NCI-H2171 (cell line): ENCODE measurements at places on chromosomes 7 and 10.

DNA sequence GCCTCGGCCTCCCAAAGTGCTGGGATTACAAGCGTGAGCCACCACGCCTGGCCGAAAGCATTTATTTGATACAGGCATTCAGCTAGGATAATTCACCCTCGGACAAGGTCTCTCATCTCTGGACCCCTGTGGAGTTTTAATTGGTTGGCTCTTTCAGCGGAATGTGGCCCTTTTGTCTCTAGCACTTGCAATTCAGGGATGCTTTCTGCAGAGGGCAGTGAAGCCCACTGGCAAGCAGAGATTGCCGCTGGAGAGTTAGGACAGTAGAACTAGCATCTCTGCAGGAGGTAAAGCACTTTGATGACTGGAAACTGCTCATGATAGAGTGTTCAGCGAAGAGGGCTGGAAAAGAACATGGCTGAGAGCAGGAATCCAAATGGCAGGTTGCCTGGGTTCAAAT lies 62.0 kb downstream of the SUFU start:
- DNase-seq = no peak

- DNase-seq = no peak
Measured at GRCh38 chr7:134320201-134320600, 3.5 kb upstream of the SLC35B4 start.

- DNase-seq = no peak
Measured at GRCh38 chr7:44175730-44176129, 13.5 kb downstream of the GCK start.

DNA sequence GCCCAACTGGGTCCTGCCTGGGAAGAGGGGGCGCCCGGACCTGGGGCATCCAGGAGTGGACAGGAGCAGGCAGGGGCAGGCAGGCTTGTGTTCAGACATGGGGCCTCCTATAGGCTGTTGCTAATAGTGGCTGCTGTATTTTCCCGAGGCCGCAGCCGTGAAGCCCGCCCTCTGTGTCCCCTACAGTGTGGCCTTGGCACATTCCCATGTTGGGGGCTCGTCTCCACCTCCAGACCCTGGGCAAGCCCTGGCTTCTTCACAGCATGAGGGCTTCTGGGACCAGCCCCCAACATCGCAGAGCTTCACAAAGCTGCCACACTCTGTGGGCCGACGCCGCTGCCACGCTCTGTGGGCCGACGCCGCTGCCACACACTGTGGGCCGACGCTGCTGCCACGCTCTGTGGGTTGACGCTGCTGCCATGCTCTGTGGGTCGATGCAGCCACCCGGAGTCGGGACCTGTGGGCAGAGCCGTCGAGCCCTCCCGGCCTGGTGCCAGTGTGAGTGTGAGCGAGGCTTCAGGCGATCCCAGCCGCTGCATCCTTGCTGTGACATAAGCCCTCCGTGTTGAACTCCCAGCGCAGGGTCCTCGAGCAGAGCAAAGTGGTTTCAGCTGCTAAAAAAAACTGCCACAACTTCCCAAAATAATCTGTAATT lies 109.0 kb downstream of the INPP5A start:
- no peak for DNase-seq

GRCh38 chr10:122706947-122707346 lies 7.3 kb upstream of the C10orf120 start:
- DNase-seq = no peak

DNA sequence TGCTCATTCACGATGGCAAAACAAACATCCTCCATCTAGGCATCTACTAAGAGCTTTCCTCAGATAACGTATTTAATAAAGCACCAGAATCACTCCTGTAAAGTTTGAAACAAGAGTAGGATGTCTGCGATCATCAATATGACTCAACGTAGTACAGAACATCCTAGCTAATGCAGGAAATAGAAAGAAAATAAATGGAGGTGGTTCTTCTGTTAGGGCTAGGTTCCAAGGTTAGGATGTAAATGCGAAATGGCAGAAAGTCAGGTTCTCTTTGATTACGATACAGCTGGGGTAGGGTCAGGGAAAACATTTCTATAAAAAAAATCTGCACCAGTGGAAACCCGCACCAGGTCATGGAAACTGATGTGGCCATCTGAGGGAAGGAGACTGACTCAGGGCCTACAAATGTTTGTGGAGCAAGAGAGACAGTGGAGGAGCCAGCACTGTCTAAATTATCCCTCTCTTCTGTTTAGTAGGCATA lies 29.1 kb downstream of the CCDC6 start:
- DNase-seq = no peak

DNA sequence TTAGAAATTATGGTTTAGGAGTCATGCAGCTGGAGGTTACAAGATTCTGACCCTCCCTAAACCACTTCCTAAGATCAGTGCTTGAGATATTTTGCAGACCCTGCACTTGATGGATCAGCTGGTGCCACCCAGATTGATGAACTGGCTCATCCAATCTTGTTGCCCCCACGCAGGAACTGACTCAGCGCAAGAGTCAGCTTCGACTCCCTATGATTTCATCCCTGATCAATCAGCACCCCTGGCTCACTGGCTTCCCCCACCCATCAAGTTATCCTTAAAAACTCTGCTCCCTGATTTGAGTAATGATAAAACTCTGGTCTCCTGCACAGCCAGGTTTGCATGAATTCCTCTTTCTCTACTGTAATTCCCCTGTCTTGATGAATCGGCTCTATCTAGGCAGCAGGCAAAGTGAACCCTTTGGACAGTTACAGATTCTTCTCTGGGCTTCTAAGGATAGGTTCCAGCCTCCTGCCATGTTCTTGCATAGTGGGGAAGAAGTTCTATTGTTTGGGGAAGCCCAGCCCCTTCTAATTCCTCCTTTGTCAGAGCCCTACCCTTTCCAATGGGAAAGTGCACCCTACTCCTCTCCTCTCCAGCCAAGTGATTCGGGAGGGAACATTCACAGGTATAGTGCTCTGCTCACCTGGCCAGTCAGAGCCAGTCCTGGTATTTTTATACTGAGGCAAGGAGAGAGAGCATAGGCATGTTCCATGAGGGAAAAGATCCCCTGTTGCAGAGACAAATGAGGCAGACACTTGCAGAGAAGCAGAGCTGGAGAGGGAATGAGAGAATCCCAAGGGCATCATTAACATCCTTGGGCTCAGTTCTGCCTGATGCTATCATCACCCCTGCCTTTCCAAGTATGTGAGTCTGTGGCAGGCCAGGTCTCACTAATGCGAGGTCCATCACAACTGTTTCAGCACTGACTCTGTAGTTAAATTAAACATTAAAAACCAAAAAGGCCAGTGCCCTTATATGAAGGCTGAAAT lies 224.4 kb upstream of the GALNT17 start:
- DNase-seq = no peak

GRCh38 chr7:23062452-23062851 lies 43.1 kb upstream of the KLHL7 start:
- no peak for DNase-seq

GRCh38 chr7:114658216-114658615 lies 243.6 kb downstream of the FOXP2 start:
- no peak for DNase-seq
